ENCODE measurements at places on chromosomes 11 and 22.

DNA sequence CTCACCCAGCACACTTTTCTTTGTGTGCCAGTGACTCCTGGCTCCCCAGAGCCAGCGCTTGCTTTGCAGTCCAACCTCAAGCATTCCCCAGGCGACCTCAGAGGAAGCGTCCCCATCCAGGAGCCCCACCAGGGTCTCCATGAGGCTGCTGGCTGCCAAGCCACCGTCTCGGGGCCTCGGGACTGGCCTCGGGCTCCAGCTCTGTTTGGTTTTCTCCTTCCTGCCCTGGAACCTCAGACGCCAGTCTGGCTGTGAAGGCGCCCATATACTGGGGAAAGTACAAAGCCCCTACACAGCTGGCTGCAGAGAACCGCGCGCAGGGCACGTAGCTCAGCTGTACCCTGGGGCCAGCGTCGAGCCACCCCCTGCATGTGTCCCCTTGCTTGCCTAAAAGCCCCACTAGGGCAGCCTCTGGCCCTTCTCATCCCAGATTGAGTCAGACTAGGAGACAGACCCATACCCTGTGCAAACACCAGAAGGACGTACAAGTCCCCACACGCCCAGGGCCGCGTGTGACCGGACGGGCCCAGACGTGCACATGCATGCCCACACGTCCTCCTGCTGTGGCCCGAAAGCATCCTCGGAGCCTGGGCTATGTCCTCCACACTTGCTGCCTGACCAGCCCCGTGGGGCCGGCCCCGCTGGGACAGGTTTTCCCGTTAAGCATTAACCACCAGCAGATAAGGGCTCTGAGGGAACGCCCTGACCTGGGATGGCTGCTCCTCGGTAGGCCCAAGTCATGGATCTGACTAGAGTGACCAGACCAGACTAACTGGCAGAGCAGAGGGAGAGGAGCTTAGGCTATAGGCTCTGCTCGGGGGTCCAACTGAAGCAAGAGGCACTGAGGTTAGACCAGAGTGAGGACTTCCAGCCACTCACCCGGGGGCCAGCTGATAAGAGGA, 4.2 kb upstream of the SYT8 start:
- DNase-seq = no peak

DNA sequence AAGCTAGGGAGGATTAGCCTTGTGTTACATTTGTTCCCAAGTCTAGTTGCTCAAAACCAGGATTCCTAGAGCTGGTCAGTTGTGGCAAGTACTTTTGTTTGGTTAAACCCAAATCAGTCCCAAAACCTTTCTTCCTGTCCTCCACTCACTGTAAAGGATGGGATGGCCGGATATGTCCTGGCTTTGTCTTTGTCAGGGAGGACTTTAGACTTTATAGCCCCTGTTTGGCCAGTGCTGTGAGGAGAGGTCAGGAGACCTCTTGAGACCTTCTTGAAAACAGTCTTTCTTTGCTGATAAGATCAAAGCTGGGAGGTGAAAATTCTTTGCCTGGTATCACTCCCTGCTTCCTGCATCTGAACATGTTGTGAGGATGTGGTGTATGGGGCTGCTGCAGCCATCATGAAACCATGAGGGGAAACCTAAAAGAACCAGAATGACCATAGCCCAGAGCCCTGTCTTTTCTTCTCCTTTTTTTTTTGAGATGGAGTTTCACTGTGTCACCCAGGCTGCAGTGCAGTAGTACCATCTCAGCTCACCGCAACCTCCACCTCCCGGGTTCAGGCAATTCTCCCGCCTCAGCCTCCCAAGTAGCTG, 43.6 kb upstream of the FTH1 start:
- DNase-seq = no peak

- peak; percentile 96 for DNase-seq
Measured at GRCh38 chr22:38793721-38794466, at the start of gene DNAL4. Gene DNAL4, minus strand, starts transcription at chr22:38794143. Its CDS starts 11,412 bp downstream, at chr22:38782731.

- DNase-seq = no peak
Measured at GRCh38 chr22:36238373-36239149, 766 bp downstream of the APOL2 start.

DNA sequence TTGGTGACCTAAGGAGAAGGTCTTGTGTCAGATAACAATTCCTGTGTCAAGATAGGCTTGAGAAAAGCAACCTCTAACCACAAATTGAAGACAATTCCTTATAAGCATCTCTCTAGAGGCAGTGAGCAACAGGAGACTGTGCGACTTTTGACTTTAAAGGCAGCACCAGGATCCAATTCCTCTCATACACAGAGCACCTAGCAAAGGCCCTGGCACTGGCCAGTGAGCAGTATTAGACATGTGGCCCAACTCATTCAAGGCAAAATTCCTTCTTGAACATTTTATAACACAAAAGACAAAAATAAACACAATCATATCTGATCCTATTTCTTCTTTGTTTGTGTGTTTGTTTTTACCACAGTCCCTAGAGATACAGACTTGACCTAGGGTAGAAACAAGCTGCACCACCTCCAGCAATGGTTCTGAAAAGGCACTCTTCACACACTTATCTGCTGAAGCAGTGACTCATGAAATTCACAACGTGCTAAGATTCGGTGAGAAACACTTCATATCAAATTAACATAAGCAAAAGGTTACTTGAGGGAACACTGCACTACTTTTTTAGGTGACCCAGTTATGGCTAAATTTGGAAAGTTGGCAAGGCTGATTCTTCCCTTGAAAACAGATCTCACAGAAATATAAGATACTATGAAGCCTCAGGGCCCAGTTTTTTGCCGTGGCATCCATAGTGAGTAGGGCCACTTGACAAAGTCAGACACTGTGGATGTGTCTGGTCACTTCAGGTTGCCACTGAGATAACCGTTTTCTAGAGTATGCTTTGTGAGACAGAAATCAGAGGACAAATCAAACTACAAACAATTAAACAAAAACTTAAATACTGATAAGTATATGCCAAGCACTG, 1018.9 kb downstream of the DLG2 start:
- DNase-seq = no peak

GRCh38 chr11:35529971-35530495, 4.6 kb upstream of the PAMR1 start:
- DNase-seq = no peak

- no peak for DNase-seq
Measured at GRCh38 chr11:1035577-1036283, 788 bp downstream of the MUC6 start.

DNA sequence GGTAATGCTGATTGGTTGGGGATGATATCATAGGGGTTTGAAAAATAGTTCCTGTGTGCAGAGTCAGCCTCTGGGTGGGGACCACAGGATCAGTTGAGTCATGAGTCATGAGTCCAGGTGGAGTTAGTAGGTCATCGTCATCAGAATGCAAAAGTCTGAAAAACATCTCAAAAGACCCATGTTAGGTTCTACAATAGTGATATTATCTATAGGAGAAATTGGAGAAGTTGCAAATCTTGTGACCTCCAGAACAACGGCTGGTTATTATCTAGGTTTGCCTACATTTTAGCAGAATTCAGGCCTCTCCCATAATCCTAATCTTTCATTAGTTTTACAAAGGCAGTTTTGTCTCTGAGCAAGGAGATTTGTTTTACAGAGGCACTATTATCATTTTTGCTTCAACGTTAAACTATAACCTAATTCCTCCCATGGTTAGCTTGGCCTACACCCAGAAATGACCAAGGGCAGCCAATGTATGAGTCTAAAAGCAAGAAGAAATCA, 38.9 kb downstream of the MS4A2 start:
- DNase-seq = no peak

- no peak for DNase-seq
Measured at GRCh38 chr11:65862941-65863888, 3.0 kb downstream of the MUS81 start.

GRCh38 chr11:115990004-115990447, 485.8 kb upstream of the CADM1 start:
- no peak for DNase-seq

DNA sequence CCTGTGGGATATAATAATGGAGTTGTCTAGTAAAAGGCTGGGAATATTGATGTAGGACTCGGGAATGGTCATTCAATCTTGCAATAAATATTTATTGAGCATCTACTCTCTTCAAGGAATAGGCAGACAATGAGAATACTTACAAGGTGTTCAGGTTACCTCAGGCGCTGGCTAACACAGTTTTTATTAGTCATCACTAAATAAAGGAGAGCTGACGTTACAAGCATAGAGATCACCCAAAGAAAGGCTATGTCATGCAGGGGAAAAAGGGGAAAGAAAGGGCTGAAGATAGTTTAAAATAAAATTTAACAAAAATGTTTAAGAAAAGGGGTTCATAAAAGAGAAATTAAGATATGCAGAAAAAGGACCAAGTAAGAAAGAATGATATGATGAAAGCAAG, 15.8 kb upstream of the CTSC start:
- DNase-seq = no peak

- DNase-seq = no peak
Measured at GRCh38 chr11:112581747-112582146, 321.1 kb upstream of the PLET1 start.

DNA sequence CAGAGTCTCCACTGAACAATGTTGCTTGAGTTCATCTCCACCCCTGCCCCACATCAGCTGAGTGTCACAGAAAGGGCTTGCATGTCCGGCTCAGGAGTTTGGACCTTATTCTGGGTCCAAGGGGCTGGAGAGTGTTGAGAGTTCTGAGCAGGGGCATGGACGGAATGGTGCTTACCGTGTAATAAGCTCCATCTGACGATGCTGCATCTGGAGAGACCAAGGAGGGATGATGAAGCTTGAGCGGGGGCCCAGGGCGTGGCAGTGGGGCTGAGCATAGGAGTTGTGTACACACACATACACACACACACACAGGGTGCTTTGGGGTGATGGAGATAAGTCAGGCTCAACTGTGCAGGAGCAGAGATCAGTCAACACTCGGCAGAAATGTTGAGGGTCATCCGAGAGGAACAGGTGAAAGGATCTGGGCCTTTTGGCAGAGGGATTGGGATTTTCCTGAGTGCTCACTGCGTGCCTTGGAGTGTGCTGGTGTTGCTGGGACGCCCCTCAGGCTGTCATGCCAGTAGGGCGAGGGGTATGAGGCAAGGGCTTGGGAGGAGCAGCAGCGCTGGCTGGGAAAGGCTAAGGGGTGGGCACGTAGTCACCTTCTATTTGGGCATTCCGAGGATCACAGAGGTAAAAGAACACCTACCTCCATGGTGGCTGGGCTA, 2.3 kb downstream of the USP35 start:
- no peak for DNase-seq

DNA sequence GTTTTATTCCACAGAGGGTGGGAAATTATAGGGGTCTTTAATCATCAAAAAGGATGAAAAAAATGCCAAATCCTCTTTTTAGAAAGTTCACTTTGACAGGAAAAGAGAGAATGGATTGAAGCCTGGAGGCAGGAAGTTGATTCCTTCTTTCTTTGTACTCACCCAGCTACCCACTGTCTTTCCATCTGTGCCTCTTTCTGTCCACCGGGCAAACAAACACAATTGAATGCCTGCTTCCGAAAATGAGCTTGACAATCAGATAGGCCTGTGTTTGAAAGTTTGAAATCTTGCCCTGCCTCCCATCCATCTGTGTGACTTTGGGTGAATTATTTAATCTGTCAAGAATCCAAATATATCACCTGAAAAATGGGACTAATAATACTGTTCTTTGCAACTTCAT, 81.1 kb downstream of the SCN3B start:
- no peak for DNase-seq

DNA sequence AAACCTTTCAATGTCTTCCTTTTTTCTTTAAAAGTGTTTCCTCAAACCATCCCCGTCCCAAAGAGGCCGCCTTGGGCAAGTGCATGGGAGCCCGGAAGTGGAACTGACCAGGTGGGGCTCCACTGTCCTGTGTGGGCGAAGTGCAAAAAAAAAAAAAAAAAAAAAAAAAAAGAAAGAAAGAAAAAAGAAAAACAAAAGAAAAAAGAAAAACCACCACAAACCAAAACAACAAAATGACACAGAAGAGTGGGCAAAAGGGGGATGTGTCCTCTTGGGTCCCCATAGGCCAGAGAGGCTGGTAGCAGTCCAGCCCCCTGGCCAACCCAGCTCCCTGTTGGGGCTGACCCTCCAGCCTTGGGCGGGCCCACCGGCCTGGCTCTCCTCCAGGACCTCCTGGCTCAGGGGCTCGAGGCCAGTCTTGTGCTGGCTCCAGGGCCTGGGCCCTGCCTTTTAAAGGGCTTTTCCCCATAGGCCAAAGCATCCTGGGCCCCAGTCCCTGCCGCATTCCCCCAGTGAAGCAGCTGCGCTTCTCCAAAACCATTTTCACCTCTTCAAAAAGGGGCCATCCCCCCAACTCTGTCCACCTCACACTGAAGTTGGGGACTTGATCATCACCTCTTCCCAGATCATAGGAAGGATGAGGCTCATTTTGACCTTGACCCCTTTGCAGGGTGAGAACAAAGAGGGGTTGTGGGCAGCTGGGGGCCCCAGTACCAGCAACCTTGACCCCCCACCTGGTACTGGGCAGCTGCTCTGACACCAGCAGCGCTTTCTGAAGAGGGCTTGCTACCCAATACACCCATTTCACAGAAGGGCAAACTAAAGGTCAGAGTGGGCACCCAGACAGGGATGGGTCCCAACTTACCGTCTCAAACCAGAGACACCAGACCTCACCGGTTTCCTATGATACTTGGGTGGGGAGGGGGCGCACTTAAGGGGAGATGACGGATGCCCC, 9.4 kb downstream of the CBX6 start:
- DNase-seq = no peak

DNA sequence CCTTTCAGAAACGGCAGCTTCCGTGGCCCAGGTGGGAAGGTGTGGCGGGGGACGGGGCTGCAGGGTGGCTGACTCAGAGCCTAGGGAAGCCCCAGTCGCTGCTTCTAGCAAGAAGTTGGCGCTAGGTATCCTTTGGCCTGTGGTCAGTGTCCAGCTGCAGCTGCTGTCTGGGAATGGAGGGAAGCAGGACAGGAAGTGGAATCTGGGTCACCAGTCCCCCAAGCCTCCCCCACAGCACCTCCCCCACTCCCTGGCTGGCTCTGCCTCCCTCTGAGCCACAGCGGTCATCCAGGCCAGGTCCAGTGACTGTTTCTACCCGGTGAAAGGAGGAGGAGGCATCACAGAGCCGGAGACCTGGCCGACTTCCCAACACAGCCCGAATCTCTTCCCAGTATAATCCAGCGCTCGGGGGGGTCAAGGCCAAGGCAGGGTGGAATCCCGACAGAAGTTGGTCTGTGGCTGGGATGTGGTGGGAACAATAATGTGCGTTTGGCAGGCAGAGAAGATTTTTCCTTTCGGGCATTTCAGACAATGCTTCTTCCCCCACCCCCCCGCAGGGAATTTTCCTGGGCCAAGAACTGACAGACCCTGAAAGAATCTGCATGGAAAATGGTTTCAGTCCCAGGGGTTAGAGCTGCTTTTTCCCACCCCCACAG, 45.1 kb downstream of the C11orf96 start:
- DNase-seq = no peak

DNA sequence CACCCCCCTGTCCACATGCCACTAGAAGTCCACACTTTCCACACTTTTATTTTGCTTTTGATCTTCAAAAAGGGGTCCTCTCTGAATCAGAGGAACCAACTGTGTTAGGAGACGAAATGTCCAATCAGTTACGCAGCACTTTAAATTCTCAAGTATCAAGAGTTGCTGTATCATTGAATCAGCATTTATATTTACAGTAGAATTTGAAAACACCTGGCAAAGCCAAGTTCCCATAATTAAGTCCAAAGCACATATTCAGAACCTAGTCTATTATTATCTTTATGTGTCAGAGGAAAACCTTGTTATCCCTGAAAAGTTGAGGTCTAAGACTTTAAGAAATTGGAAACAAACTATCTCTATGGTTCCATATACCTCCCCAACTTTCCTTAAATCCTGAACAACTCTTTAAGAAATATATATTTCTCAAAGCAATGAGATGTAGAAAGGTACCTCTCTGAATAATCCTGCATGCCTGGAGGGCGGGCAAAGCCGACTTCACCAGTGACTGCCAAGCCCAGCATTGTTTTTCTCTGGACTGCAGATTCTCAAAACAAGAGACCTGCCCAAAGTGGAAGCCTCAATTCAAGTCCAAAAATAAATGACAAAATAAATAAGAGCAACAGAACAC, 75.9 kb upstream of the ARFGAP3 start:
- DNase-seq = no peak
